ENCODE measurements at places on chromosomes 2 and 18.

GRCh38 chr18:48202006-48202348 is 207.2 kb downstream of the ZBTB7C start:
- no peak for DNase-seq

GRCh38 chr18:22558945-22559385 is 141.2 kb upstream of the CTAGE1 start:
- no peak for DNase-seq

DNA sequence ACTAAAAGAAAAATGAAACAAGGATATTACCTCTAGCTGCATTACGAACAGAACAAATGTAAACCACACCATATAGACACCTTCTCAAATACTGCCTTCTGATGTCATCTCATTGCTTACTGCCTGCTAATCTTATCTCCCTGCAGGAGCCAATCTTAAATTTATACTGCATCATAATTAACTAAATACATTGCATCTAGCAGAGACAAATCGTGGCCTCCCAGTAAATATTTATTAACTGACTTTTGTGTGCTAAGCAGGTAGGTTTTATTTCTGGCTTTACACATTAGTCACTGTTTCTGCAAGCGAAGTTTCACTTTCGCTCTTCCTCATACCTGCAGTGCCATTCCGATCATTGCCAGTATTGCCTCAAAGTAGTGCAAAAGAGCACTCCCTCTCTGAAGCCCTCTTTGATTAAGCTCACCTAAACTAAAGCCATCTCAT is 67.5 kb downstream of the SPATS2L start:
- peak; percentile 62 for DNase-seq

DNA sequence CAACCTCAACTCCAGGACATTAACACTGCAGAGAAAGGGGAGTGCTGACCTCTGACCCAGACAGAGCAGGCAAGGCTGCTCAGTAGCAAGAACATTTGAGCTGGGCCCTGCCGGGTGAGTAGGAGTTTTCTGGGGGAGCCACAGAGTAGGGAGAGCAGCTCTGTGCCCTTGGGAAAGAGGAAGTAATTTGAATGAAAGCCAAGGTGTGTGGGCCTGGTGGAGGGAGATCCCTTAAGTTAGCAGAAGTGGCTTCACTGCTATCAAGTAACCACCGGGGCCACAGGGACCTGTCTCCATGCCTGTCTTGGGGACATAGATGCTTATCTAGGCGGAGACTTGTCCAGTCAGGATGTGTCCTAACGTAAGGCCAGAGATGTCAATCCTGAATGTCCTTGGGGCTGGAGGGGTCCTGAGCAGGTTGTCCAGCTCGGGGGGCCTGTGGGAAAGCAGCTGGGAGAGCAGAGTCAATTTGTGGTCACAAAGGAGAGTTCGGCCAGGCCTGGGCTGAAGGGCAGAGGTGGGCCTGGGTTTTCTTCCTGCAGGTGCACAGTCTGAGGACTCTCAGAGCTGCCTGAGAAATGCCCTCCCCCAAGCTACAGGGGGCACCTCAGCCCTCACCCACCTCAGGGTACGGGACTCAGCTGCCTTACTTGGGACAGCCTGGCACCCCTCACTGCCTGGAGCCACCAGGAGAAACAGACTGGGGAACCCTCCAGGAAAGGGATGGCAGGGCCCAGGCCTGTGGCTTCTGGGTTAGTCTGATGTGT is 15.0 kb upstream of the OTOF start:
- DNase-seq = no peak
